Myocyte (in vitro differentiated cells): ENCODE measurements at places on chromosomes 3 and 15.

- no peak for DNase-seq
These were observed 18.5 kb downstream of the TCF12 start for GRCh38 chr15:56936929-56937328.

GRCh38 chr3:121545049-121545573 lies 677 bp downstream of the POLQ start:
- peak; percentile 26 for DNase-seq

DNA sequence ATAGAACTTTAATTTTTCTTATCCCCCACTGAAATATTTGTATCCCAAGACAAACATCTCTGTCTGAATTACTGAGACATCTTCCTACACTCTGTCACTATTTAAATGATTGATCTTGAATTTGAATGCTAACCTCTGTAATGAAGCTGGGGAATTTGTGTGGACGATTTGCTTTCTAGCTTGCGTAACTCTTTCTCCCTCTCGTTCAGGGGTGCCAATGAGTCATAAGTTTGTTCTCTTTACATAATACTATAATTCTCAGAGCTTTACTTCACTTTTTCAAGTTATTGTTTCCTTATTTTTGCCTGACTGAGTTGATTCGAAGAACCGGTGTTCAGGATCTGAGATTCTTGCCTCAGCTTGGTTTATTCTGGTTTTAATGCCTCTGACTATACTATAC lies 783.3 kb upstream of the CADM2 start:
- no peak for DNase-seq

DNA sequence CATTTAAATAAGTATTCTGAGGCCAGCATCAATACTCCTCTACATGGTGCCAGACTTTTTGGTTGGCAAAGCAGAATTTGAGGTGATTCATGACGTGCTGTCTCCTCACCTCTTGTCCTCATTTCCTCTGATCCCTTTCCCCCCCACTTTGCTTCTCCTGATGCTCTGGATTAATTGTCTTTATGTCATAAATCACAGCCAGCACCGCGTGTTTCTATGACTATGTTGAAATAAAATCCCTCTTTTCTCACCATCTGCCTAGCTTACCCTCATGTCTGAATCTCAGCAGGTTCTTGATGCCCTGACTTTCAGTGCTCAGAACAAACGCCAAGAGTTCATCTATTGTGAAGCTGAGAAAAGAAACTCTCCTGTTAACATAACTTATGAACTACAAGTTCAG lies 19.7 kb upstream of the PTPRG start:
- DNase-seq, result no peak

- DNase-seq, result peak; percentile 74
These were observed 39.5 kb downstream of the ITPR1 start for GRCh38 chr3:4532535-4533112.

DNA sequence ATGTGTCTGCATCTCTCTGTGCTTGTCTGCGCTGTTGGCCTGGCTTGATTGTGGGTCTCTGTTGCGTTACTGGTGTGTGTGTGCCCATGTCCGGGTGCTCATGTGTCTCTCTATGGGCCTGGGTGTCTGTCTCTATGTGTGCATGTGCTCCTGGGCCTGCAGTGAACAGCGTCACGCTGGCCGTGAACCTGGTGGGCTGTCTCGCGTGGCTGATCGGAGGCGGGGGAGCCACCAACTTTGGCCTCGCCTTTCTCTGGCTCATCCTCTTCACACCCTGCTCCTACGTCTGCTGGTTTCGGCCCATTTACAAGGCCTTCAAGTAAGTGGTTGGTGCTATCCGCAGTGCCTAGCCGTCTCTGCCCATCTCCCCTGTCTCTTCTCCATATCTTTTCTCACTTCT lies 7.0 kb upstream of the PPCDC start:
- no peak for DNase-seq

DNA sequence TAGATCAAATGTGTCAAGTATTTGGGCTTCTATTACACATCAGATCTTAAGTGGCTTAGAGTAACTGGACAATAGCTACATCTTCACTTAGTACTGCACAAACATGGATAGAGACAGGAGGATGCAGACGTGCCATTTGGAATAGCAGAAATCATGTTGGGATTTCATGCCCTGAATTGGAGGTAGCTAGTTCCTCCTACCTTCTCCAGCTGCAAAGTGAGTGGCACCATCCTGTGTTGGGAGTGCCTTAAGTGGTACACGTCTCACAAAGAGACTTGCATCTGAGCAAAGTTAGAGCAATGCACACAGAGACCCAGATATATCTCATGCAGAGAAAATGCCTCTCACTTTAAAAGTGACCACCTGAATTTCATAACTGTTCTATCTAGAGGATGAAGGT lies 136.5 kb downstream of the SSR3 start:
- no peak for DNase-seq

GRCh38 chr3:27134171-27134796 lies 234.9 kb downstream of the NEK10 start:
- DNase-seq, result peak; percentile 83

DNA sequence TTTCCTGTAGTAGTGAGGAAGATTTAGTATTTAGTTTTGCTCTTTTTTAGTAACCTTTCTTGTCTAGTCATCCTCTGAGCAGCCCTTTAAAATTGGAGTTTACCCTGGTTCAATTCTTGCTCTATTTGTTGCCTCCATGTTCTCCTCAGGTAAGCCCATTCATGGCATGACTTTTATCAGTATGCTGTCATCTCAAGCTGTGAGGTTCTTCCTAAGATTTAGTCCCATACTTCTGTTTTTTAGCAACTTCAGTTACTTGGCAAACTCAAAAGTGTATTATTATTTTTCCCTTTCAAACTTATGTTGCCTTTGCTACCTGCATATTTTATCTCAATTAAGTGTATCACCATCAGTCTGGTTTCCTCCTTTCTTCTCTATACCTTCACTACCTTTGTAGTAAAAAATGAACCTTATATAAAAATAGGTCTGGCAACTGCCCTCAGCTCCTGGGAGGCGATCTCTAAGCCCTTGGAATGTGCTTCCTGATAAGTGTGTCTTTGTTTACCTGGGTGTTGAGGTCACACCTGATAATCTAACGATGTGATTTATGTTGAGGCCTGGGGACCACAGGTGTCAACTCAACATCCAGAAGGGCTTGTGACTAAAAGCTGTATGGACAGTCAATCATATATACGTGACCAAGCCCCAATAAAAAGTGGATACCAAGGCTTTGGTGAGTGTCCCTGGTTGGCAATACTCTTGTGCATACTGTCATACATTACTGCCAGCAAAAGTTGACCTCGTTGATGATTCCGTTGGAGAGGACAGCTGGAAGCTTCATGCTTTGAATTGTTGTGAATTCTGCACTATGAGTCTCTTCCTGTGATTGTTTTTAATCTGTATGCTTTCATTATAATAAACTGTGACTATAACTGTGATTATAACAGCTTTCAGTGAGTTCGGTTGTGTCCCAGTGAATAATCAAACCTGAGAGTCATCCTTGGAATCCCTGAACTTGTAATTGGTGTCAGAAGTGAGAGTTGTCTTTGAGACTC lies 3.9 kb downstream of the NSUN3 start:
- DNase-seq, result no peak

GRCh38 chr15:40737048-40737447 lies 18.0 kb downstream of the RMDN3 start:
- DNase-seq, result no peak

- peak; percentile 95 for DNase-seq
These were observed 370.6 kb upstream of the PROK2 start for GRCh38 chr3:72155391-72156064.

- DNase-seq, result no peak
These were observed 113.1 kb downstream of the STAG1 start for GRCh38 chr3:136639069-136639468.

- DNase-seq, result no peak
These were observed 168.8 kb downstream of the ECT2 start for GRCh38 chr3:172919297-172919683.

GRCh38 chr3:28674212-28674611 lies 325.6 kb upstream of the AZI2 start:
- DNase-seq, result no peak

DNA sequence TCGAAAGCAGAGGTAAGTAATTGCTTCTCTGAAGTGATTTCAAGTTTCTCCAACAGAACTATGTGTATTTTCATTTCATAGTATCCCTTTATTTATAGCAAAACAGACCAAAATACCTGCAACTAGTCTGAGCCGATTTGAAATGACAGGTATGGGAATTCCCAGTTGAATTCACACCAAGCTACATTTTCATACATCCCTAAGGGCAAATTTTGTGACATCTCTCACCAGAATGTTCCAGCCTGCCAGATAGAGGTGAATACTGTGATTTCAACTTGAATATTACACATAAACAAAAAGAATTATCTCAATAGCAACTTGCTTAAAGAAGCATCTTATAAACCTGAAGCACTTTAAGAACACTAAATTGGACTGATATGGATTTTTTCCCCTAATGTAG lies 235.7 kb downstream of the SLC9A9 start:
- no peak for DNase-seq

DNA sequence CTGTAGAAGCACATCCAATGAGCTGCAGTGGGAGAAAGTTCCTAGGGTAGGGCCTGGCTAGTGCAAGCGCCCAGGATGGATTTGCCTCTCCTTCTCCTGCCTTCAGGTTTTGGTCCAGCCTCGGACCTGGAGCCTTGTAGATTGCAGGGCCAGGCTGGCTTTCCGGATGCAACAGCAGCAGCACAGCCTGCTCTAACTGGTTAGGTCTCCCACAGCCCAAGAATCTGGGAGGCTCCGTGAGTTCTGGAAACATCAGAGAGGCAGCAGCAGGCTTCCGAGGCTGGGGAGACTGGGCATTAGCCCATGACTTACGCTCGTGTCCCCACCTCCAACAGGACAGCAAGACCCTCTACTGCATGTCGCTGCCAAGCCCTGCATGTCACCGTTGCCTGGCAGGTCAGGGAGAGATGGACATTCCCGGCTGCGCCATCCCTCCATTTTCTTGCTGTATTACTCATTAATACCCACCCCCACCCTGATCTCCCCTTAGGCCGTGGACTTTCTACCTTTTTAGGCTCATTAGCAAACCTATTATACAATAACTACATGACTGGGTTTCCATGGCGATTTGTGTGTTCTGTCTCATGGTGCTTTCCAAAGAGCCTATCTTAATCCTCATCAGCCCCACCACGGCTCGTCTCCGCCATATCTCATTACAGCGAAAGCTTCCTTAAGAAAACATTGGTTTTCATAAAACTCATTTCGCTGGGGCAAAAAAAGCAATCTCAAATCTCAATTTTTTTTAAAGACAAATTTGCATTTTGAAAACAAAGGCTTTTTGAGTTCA lies 40.9 kb upstream of the RGMA start:
- DNase-seq, result no peak

GRCh38 chr3:12544652-12545472 lies 437 bp downstream of the MKRN2OS start:
- no peak for DNase-seq

GRCh38 chr3:173266441-173266840 lies 125.4 kb upstream of the SPATA16 start:
- no peak for DNase-seq

- DNase-seq, result no peak
These were observed 21.0 kb downstream of the IFT57 start for GRCh38 chr3:108201258-108201657.

- no peak for DNase-seq
These were observed 129.0 kb downstream of the LRRK1 start for GRCh38 chr15:101048176-101048575.

DNA sequence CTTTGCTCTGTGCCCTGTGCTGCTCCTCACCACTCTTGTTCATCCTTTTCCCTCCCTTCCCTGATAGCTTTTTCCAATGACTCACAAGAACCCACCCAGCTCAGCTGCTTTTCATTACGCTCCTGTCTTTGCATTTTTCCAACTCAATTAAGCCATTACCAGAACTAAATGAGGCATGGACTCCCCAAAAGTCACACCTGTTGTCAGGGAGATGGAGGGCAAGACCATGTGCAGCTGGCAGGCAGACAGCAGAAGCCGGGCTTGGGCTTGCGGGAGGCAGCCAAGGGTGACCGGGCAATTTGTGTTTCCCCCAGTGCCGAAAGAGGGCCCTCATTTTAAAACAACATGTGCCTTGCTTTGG lies 64.3 kb downstream of the CASR start:
- no peak for DNase-seq

- DNase-seq, result no peak
These were observed 71.9 kb downstream of the FBXL22 start for GRCh38 chr15:63669074-63669473.

DNA sequence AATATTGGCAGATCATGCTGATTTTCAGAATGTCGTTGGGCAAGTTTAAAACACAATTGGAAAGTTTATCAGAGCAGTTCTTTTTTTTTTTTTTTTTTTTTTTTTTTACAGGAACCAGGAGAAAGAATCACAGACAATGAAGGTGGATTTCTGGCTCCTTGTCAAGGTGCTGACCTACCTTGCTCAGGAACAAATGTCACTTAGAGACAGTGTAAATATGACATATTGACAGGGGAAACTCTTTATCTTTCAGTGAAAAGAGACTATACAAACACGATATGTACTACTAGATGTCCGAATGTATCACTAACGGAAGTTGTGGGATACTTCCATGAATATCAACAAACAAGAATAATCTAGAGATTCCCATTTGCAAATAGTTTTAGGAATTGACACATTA lies 237.3 kb downstream of the FMN1 start:
- DNase-seq, result no peak

GRCh38 chr3:126358816-126359181 lies 1.6 kb upstream of the KLF15 start:
- no peak for DNase-seq

DNA sequence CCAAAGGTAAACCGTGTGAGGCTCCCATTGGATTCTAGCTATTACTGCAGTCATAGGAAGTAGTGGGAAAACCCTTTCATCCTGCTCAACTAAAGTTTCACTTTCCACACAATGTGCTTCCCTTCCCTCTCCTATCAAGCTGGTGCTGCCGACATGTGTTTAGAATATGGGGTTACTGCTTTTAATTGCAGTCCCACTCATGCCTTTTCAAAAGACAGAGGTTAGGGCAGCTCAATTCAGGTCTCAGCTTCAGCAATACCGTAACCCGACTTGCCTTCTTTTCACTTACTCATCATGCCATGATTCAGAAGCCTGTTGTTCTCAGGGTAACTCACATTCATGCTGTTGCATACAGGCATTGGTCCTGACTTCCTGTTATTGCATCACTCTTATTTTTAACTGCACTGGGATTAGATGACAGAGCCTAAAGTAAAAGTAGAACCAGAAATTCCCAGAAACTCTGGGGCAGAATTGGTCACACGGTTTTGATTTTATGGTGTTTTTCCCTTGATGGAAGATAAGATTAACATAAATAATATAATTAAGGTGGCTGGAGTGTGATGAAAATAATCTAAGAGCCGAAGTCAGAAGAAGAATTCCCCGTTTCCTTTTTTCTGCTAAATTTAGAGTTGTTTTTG lies 45.7 kb downstream of the C2CD4B start:
- peak; percentile 93 for DNase-seq
